Brain (organoid and tissue), 16 donors: ENCODE measurements at places on chromosomes 13 and 19. TPM values are rescaled to one million over a fixed set of nuclear protein-coding genes. Genes with fewer than 3 reads are reported as not detected.

Gene DUXA
- polyA plus RNA-seq = not detected

Gene DCT
- 0.31 TPM for polyA plus RNA-seq

Gene LIG4
- 2.7 TPM for polyA plus RNA-seq

Gene MISP
- 24.7 TPM for polyA plus RNA-seq
